ENCODE measurements at places on chromosomes 5 and 9. TPM values are rescaled to one million over a fixed set of nuclear protein-coding genes. Genes with fewer than 3 reads are reported as not detected.

DNA sequence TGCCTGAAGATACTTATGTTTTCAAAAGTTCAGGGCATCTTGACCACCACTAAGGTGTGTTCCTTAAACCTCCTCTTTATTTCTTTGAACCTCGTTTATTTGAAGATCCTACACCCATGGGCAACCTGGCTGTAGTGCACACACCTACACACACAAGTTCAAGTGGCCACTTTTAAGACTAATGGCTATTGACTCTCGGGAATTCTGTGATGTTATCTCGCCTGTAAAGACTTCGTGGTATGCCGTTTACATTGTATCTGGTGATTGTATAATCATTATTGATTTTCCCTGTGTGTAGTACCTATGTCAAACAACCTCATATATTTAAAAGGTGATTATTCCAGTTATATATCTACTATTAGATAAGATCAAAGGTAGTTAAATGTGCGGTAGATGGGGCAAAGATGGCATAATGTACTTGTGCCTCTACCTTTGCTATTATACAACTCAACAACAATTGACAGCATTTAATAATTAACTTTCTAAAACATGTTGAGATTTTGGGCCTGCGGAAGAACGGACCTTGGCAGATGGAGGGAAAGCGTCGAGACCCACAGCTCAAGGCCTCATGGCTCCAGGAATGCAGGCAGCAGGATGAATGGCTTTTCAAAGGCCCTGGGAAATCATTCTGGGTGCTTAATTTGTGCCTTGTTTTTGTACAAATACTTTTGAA lies 51.4 kb upstream of the IRX2 start:
- DNase-seq, result no peak

The FBP2 gene
- 0.33 TPM for total RNA-seq

GRCh38 chr5:107063511-107063910 lies 607.2 kb downstream of the EFNA5 start:
- no peak for DNase-seq

The TRAPPC13 gene
- total RNA-seq, result 23.3 TPM

DNA sequence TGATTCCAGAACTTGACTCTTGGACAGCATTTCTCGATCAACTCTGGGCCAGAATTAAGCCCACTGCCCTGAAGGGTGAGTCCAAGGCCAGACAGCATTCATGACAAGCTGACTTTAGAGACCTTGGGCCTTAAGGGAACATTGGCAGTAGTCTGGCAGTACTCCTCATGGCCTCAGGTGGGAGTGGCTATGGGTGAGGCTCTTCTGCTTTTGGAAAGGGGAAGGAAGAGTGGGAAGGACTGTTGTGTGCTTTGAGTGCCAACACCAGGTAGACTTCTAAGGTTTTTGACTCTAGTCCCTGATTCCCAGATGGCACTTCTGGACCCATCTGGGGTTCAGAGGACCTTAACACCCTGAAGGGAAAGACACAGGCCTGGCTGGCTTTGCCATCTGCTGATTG lies 530.4 kb downstream of the ACTL7B start:
- no peak for DNase-seq

- no peak for DNase-seq
These were observed 23.7 kb downstream of the ACTL7A start for GRCh38 chr9:108885643-108886348.

- DNase-seq, result peak; percentile 69
These were observed 1.1 kb upstream of the LCNL1 start for GRCh38 chr9:136981588-136982231.

The EFNA5 gene
- 28.2 TPM for total RNA-seq

The MRNIP gene
- 13.1 TPM for total RNA-seq

- no peak for DNase-seq
These were observed 33.6 kb upstream of the FBP1 start for GRCh38 chr9:94672811-94673487.

The SPINK7 gene
- not detected for total RNA-seq

DNA sequence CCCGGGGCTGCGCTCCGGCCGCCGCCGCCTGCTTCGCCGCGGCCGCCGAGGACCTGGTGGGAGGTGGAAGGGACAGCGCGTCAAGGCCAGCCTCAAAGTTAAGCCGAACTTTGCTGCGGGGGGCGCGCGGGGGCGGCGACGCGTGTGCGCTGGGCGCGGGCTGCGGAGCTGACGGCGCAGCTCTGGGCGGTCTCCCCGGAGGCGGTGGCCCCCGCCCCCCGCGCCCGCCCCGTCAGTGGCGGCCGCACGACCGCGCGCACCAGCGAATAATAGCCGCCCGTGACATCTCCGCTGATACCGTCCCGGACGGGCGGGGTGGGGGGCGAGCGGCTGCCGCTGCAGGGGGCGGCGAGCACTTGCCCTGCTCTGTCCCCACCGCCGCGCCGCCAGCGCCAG lies 579 bp upstream of the FAM78A start:
- no peak for DNase-seq

GRCh38 chr9:92829420-92829819 lies 48.4 kb downstream of the ZNF484 start:
- no peak for DNase-seq

DNA sequence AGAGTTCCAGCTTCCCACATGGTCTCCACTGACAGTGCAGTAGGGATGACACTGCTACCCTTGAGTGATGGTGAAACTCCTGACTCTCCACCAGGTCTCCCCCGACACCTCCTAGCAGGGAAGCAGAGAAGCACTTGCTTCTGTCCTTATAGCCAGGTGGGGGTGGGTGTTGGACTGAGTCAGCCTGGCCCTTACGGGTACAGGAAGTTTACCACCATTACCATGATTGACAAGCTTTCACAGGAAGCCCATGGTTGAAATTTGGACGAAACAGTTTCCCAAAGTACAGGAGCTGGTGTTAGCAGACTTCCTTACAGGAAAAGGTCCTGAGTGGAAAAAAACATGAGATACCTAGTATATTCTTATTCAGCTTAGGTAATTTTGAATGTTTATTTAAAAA lies 3.1 kb upstream of the FBXL7 start:
- no peak for DNase-seq

- DNase-seq, result no peak
These were observed 24.8 kb downstream of the RAI14 start for GRCh38 chr5:34680896-34681295.

DNA sequence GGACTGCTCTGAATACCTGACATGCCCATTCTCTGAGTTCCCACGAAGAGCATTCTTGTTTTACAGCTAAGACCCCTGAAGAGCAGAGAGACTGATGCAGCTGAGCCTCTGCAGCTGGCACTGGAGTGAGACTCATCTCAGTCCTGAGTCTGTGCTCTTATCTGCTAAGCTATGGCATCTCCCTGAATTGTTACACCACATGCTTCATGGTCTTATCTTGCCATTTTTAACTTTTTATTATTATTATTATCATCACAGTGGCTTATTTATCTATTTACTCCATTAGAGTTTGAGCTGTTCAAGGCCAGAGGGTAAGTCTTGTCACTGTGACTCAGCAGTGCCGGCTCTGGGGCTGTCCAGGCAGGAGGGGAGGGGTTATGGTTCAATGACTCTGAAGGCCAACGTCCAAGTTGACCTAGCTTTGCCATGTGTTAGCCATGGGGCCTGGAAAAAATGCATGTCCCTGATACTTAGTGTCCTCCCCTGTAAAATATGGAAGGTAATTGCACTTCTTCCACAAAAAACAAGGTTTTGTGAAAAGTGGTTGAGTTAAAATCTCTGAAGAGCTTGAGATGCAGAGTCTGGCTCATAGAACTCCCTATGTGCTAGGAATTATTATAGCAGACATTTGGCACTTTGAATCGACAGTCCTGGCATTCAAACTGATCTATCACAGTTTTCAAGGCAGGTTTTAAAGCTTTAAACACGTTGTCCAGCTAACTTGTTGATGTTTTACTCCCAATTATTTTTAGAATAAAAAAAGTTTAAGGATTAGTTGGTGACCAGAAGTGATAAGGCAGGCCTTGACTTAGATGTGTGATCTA lies 94.6 kb downstream of the ALDH1A1 start:
- no peak for DNase-seq

DNA sequence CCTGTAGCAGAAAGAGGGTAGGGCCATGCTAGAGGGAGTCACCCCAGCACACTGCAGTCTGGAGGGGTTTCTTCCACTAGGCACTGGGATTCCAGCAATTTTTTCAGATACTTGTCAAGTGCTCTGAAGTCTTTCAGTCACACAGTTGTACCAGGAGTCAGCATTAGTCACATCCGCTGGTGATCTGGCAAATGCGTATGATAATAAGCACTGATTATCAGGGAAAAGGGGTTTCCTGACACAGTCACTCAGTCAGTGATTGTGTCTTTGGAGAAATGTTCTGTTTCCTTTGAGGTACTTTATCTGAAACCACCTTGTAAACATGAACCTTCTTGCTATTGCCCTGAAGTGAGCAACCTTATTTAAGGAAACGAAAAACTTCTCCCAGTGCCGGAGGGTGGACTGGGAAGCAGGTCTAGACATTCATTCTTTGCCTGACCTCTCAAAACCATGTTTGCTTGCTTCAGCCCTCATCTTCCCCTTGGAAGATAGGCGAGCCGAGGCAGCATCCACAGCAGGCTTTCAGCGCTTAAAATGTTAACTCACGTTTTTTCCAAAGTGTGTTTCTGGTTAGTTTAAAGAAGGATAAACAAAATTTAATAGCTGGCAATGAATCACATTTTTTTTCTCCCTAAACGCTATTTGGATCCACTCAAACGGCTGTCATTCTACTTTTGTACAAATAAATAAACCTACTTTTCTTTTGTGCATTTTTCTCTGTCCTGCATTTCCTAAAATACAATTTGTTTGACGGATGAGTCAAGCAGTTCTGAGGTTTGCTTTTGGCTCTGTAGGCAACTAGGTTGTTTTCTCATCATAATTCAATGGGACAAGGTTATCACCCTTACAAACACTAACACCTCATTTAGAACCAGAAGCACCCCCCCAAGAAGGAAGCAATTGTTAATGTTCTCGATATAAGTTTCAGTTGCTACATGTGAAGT lies 77.7 kb downstream of the FOXD1 start:
- DNase-seq, result no peak

DNA sequence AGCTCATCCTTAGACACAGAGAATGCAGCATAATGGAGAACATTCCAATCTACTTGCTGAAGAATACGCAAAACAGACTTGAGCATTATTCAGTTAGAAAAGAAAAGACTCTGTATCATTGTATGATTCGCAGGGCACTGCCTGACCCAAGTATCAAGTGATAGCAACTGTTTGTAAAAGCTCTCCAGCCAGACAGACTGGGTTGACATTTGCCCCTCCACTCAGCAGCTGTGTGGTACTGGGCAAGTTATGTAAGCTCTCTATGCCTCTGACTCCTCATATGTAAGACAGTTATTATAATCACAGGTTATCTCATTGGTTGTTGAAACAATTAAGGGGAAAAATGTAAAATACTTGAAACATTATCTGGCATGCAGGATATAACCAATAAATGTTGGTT lies 505.0 kb downstream of the ELAVL2 start:
- no peak for DNase-seq

- DNase-seq, result no peak
These were observed 49.2 kb upstream of the TAF11L2 start for GRCh38 chr5:17448877-17449276.

DNA sequence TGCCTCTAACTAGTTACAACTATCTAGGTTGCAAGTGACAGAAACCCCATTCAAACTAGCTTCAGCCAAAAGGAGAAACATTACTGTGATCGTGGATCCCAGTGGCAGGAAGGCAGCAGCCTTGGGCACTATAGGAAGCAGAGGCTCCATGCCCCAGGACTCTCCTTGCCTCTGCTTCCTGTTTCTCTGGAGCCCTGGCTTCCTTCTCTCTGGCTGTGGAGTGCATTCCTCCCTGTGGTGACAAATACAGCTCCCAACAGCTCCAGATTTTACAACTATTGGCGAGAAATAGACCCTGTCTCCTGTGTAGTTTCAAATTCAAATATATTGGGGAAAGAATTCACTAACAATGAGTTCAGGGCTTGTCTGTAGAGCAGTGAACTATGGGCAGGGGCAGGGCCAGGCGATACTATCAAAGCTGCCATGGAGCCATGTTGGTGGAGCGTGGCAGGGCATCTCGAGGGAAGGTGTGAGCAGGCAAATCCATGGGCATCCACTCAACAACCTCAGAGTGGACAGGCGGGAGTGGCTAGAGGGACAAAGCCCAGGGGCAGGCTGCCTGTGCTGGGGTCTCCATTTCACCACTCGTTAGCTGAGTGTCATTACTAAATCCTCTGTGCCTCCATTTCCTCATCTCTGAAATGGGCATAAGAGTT lies 189.5 kb downstream of the ERCC6L2 start:
- no peak for DNase-seq

Data from left ventricle myocardium inferior (tissue), 1 donor.